Frontal cortex (tissue), 4 donors: ENCODE measurements at places on chromosomes 11 and 22. TPM values are rescaled to one million over a fixed set of nuclear protein-coding genes. Genes with fewer than 3 reads are reported as not detected.

DNA sequence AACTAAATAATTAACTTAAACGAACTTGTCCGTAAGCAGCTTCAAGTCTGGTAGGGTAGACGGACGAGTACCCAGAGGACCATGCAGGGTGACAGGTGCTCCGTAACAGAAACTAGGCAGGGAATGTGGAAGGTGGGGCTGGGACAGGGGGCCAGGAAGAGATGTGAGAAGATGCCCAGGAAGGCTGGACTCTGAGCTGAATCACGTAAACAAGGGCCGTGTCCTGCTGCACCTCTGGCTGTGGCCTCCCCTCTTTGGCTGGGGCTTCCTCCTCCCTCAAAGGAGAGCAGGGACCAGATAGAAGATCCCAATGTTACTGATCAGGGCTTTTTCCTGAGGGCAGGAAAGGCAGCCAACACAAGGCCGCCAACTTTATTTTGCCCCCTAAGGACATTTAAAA lies 47.9 kb downstream of the PACSIN2 start:
- no peak for DNase-seq

- DNase-seq, result no peak
These were observed 14.6 kb upstream of the SESN3 start for GRCh38 chr11:95245581-95245980.

GRCh38 chr11:62487136-62487535 lies 59.5 kb downstream of the AHNAK start:
- no peak for DNase-seq

DNA sequence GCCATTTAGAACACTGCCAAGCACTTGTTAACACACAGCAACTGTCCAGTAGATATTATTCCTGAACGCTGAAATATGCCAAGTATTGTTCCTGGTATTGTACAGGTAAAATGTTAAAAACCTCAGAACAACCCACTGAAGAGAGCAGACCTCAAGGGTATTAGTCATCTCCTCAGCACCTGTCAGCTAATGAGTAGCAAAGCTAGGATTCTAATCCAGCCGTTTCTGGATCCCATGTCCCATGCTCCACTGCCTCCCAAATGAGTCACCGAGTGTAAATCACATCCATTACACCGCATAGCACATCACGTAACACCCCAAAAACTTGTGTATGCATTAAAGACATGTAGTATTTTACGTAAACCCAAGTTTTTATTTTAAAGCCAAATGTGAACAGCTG lies 705.4 kb upstream of the TENM4 start:
- no peak for DNase-seq

DNA sequence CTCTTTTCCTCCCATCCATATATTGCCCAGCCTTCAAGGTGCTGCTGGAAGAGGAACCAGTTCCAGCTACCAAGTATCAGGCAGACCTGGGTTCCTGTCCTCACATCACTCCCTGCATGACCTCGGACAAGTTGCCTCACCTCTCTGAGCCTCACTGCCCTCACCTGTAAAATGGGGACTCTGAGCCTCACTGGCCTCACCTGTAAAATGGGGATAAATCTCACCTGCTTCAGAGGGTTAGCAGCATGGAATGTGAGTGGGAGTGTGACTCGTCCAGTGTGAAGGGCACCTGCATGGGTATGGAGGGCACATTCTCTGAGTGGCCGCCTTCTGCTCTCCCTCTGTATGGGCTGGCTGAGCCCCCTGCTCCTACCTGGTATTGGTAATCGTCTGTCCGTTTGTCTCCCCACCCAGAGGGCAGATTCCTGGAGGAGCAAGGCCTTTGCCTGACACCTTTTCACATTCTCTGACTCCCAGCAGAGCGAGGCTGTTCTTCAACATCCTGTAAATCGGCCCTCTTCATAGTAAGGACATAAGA lies 3.7 kb downstream of the GRIK4 start:
- no peak for DNase-seq

DNA sequence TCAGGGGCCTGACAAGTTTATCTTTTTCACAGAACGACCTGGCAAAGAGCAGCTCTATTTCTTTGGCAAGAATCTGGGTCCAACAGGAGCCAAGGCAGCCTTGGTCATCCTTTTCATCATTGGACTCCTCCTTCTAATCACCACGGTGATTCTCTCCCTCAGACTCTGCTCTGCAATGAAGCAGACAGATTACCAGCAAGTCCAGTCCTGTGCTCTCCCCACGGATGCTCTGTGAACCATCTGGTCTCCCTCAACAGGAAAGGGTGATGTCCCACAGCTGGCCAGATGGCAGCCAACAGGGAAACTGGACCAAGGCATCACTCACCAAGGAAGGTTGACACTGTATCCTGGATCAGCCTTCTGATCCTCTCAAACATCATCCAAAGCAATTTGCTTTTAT lies 17.0 kb upstream of the PANX1 start:
- DNase-seq, result no peak

- DNase-seq, result no peak
These were observed 104.4 kb downstream of the NECTIN1 start for GRCh38 chr11:119624629-119625028.

GRCh38 chr11:115067471-115067870 lies 389.1 kb downstream of the NXPE2 start:
- DNase-seq, result no peak

DNA sequence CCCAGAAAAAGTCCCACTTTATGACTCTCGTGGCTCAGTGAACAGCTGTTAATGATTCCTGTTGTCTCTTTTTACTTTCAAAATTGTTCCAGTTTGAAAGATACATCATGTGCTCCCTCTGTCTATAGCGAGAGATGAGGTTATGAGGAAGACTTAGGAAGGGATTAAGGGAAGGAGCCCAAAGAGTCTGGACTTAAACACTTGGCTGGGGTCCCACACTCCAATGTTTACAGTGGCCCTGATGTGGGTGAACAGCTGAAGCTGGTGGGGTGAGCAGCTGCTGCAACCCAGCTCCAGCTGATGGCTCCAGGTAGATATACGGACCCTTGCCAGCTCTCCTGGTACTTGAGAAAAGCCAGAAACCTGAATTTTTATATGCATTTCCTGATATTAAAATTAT lies 84.5 kb upstream of the PLET1 start:
- DNase-seq, result no peak

MRGPRX3 gene
- total RNA-seq, result not detected

RNF214 gene
- 15.1 TPM for total RNA-seq

RBFOX2 gene
- 390 TPM for total RNA-seq

A4GALT gene
- total RNA-seq, result 0.41 TPM

PUS3 gene
- total RNA-seq, result 14.3 TPM

GDPD5 gene
- 12.2 TPM for total RNA-seq
